HT1080 (cell line): ENCODE measurements at places on chromosomes 11 and 22. TPM values are rescaled to one million over a fixed set of nuclear protein-coding genes. Genes with fewer than 3 reads are reported as not detected.

DNA sequence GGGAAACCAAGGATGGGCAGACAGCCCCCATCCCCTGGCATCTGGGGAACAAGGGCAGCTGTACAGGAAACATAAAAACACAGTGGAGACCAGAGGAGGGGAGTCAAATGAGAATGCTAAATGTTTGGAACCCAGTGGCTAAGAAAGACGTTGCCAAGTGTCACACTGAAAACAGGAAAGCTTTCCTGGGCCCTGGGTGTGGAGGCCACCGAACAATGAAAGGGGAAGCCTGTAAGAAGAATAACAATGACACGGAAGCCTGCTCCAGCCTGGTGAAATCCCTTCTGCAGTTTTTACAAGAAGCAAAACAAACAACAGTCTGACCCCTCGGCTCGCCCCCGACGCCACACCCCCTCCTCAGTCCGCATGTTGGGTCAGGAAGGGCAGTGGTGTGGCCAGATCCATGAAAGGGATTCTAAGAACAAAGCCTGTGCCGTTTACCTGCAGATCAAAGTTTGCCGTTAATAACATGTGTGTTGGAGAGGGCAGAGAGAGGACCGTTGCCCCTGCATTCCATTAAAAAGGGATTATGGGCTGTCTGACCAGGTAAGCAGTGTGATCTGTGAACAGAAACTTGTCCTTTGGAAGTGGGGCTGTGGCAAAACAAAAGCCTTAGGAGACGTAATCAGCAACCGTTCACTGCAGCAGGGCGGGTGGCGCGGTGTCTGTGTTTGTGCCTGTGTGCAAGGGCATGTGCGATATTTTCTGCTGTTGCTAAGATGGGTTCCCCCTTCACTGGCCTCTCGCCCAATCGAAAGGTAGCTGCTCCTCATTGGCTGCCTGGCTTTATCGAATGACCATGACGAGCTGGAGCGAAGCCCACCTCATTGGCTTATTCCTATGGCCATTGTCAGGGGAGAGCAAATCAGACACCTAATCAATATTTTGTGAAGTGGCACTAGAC is 113.7 kb upstream of the BLID start:
- DNase-seq, result no peak

Gene NDUFS3
- 101 and 113 TPM in 2 replicates for total RNA-seq

DNA sequence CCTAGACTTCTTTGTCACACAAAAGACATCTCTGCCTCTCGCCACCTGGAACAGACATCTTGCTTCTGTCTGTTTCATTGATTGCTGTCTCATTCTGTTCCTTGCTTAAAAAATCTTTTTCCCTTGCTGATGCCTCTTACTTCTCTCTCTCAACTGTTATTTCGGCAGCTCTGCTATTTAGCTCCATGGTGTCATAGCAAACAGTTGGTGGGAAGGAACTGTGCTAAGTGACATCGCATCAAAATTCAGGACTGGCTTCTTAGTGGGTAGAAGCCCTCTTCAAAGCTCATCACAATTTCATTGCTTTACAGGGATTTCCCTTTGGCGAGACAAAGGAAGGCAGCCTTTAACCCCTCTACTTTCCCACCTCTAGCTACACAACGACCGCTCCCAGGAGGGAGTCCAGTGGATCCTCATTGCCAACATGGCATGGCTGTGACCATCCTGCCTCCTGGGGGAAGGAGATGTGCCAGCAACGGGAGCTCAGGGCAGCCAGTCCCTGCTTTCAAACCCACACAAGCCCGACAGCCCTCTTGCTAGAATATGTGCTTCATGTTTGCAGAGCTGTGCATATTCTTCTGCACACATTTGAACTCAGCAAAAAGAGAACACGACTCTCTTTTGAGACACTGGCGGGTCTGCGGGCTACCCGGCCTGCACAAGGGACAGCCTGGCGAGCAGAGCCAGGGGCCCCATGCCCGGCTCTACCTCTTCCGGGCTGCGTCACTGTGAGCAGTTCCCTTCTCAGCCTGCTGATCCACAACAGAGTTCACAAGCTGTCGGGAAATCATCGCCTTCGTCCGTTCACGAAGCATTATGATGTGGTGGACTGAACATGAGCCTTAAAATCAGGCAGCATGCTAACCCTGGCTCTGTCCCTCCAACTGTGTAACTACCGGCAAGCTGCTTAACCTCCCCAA is 51.1 kb upstream of the JAM3 start:
- no peak for DNase-seq

- no peak for DNase-seq
Measured at GRCh38 chr11:117409511-117409910, 81.9 kb downstream of the CEP164 start.

DNA sequence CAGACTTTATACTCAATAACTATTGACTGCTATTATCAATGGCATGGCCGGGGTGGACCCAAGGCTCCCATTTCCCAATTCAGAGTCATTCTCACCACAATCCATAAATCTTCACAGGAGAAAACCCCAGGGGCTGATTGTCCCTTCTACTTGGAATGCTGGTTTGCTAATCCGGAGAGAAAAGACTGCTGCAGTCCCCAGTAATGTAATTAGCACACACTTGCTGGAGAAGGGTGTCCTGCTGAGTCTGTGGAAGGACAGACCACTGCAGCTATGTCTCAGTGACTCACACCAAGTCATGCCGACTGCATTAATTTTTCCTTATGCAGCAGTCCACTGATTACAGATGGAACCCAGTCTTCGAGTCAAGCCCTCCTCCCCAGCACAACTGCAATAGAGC is 5.9 kb upstream of the ETS1 start:
- peak; percentile 69 for DNase-seq

- no peak for DNase-seq
Measured at GRCh38 chr11:95595541-95595940, 194.0 kb downstream of the FAM76B start.

Gene MAJIN
- not detected in 2 replicates for total RNA-seq

Gene OR56A5
- not detected in 2 replicates for total RNA-seq

DNA sequence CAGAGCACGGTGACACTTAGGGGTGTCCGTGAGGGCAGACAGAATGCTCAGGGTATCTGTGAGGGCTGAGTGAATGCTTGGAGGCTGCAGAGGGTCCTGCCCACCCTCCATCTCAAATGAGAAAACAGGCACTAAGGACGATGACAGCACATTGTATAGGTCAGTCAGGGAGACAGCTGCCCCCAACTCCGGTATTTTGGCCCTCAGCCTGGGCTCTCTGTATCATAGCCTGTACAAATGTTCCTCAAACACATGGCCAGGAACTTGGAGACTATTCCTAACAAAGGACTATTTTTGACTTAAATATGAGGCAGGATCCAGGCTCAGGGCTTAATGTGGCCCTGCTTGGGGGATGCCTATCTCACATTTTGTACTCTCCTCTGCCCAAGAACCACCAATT is 145.4 kb downstream of the OPCML start:
- DNase-seq, result no peak

Gene YPEL1
- total RNA-seq, result 0.17 and 0.21 TPM in 2 replicates

Gene KAT5
- 64.0 and 80.6 TPM in 2 replicates for total RNA-seq

GRCh38 chr11:132941024-132941646 is 591.2 kb downstream of the OPCML start:
- peak; percentile 20 for DNase-seq

- no peak for DNase-seq
Measured at GRCh38 chr11:45659031-45659817, 6.2 kb downstream of the CHST1 start.

- no peak for DNase-seq
Measured at GRCh38 chr11:13062115-13062514, 53.0 kb downstream of the RASSF10 start.

Gene CHRM1
- total RNA-seq, result not detected in 2 replicates

GRCh38 chr11:104036588-104036987 is at the start of gene DDI1:
Gene DDI1, plus strand, starts transcription at chr11:104036640. Its CDS starts 183 bp downstream, at chr11:104036823.
- no peak for DNase-seq

Gene MUC2
- total RNA-seq, result not detected in 2 replicates

- DNase-seq, result no peak
Measured at GRCh38 chr11:105049481-105049880, 4.3 kb upstream of the CARD16 start.

Gene OR51E1
- not detected in 2 replicates for total RNA-seq

Gene TBX10
- not detected in 2 replicates for total RNA-seq

Gene PRG3
- not detected in 2 replicates for total RNA-seq

DNA sequence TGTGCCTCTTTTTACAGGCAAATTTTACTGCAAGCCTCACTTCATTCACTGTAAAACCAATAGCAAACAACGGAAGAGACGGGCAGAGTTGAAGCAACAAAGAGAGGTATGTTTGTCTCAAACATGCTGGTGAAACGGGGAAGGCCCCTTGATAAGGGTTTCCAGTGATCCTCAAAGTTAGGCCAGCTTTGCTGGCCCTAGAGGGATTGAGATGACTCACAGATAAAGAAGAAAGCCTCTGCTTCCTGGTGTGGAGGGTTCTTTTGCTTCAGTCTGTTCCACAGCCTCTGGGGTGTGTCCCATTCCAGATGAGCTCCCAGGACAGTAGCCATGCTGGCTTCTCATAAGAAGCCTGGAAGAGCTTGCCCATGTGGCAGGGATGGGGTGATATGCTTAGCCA is 118.9 kb upstream of the PARVA start:
- peak; percentile 47 for DNase-seq

Gene PTS
- 54.8 and 64.6 TPM in 2 replicates for total RNA-seq

DNA sequence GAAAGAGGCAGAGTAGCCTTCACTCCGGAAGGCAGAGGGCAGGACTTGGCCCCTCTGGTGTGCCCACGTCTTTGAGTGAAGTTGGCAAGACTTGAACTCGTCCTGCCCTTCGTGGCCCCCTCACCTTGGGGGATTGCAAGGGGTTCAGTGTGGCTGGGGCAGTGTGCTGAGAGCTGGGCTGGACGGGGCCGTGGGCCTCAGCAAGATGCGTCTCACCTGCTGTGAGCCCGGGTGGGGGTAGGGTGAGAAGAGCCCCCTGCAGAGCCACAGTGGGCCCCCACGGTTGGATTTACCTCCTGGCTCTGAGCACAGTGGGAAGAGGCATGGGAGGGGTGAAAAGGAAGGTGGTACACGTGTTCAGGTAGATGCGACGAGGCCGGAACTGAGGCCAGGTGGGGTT is 81.4 kb upstream of the ATXN10 start:
- DNase-seq, result no peak

DNA sequence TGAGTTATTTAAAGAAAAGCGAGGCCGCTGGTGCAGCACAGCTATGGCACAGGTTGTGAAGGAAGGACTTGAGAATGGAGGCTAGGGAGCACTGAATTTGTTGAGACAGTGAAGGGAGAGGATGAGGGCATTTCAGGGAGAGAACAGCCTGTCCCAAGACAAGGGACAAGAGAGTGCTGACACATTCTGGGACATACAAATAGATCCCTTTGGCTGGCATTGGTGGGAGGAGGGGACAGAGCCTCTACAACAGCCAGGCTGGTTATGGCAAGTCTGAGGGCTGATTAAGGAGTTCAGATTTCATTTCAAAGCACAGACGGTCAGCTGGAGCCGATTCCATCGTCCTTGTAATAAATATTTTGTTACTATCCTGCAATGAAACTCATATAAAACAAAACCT is 1.7 kb upstream of the SLC29A2 start:
- DNase-seq, result no peak

GRCh38 chr11:39021539-39021938 is 2423.5 kb upstream of the RAG2 start:
- DNase-seq, result no peak

Gene FIBIN
- total RNA-seq, result not detected in 2 replicates

GRCh38 chr11:61787928-61788491 is 4.4 kb downstream of the TMEM258 start:
- peak; percentile 64 for DNase-seq

DNA sequence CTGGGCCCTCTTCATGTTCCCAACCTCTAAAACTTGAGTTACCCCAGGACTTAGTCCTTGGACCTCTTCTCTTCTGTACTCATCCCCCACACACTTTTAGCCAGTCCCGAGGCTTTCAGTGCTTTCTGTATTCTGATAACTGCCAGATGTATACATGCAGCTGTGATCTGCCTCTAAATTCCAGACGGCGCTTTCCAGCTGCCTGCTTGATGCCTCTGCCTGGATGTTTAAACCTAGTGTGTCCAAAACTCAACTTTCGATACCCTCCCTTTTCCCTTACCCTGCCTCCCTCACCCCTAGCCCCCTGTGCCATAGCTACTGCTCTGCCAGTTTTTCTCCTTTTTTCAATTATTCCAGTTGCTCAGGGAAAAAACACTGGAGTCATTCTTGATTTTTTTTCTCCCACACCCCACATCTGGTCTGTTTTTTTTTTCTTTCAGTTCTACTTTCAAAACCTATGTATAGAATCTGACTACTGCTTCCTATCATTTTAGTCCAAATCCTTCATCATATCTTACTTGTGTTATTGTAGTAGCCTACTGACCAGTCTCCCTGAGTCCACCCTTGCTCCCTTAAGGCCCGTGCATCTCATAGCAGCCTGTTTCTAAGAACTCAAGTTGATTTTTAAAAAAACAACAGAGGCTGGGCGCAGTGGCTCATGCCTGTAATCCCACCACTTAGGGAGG is 32.9 kb upstream of the TECTA start:
- no peak for DNase-seq

- no peak for DNase-seq
Measured at GRCh38 chr11:126145954-126146353, 65.5 kb downstream of the RPUSD4 start.

Gene MAP6
- 0.10 and 0.40 TPM in 2 replicates for total RNA-seq
